ENCODE measurements at places on chromosomes 4 and X. TPM values are rescaled to one million over a fixed set of nuclear protein-coding genes. Genes with fewer than 3 reads are reported as not detected.

ADH1B gene
- 24.6 TPM for polyA plus RNA-seq

DNA sequence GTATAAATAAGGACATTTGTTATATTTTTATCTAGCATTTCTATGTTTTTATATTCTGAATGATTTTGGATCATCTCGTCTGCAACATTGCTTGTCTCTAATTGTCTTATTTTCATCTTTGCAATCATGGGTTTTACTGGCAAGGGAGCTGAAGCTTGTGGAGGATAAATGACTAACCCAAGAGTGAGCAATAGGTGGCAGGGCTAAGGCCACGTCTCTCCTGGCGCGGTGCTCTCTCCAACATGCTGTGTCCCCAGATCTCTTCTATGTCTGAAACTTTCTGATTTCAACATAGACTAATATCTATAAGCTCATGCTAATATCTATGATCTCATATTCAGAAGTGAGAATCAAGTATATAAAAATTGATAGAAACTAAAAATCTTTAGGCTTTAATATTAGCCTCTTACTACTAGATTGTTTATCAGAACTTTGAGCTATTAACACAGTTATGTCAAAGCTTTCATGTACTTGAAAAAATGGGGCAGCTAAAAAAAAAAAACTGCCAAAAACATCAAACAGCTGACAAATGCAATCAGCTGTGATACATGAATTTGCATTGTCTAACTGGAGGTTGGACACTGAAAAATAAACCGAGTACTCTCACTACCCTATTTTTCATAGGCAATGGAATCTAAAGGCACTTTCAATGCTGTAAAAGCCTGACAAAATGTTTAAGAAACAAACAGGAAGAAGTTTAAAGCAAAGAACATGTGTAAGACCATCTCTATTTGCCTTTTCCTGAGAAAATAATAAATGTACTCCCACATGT, 169.2 kb downstream of the TMA16 start:
- no peak for DNase-seq

DNA sequence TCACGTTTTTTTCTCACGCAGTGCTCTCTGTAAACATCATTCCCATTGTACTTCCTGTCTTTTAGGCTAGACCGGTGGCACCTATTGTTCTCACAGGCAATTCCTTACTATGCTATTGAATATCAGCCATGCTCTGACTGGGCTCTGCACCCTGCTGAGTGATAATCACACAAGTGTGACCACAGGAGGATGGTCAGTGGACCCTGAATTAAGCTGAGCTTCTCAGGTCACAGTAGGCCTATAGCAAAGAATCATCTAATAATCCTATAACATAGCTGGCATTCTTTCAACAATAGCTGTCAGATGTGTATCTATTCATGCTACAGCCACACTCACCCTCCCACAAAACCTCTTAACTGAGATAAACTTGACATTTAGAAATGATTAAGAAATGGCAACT, 2399.8 kb upstream of the TENM3 start:
- DNase-seq = no peak

DNA sequence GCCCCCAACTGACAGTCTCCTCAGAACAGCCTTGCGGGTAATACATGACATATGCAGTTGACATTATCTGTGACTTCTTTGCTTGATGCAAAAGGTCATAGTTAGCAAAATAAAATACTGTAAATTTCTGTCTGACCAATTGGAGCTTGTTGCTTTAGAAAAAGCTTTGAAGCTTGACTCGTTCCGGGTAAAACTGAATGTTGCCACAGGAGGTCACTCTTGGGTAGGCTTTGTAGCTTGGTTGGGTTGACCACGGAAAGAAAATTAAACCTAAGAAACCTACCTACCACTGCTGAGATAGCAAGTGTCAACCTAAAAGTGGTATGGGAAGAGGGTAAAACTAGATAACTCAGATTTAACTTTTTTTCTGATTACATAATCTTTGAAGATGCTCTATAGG, 23.2 kb downstream of the PRPS2 start:
- no peak for DNase-seq

AREG gene
- polyA plus RNA-seq = 16.4 TPM
